ENCODE measurements at places on chromosomes 7 and 10. TPM values are rescaled to one million over a fixed set of nuclear protein-coding genes. Genes with fewer than 3 reads are reported as not detected.

PPP1R17 gene
- 4.4 TPM for total RNA-seq

DNA sequence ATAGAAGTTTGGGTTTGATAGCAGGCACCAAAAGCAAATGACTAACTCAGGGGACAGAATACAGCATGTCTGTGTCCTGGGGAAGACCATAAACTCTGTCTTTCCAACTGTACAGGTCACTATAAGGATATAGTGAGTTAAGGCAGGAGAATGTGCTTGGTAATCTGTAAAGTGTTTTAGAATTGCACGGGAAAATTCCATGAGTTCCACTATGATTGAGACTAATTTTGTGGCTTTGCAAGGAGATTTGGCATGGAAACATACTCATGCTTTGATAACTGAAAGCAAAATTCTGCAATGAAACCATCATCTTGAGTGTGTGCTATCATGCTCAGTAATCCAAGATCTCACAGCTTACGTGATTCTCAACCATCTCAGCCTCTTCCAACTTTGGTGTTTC, 152.6 kb downstream of the PKD1L1 start:
- DNase-seq: no peak

DNA sequence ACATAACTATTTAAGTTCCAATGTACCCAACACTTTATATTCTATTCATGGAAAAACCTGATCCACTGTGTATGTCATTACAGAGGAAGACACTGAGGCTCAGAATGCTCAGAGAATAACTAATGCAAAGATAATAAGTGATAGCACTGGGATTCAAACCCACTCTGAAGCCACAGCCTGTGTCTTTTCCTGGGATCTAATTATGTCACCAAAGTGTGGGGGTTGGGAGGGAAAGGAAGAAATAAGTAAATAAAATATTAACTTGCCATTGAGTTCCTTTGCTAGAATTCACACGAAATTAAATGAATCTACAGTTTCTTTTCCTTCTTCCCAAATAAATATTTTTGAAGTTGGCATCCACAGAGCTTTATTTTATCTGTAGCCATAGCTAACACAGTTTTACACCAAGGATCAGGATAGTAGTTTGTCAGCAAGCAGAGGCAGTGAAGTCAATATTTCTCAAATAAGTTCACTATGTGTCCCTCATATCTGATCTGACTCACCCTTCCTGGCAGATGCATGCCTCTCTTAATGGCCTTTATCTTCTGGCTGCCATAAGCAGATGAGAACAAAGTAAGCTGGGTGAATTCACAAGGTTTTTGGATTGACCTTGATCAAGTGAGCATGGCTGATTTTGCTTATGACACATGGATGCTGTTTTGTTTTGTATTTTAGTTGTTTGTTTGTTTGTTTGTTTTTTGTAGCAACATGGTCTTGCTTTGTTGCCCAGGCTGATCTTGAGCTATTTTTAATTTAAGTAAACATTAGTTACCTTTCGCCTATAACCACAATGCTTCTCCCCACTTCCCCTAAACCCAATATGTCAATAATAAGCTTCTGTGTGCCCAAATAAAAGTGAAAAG, 6.3 kb downstream of the RAPGEF5 start:
- no peak for DNase-seq

TET1 gene
- total RNA-seq: 41.6 TPM

GRCh38 chr7:55439627-55440026, 74.5 kb downstream of the LANCL2 start:
- DNase-seq: no peak

FRA10AC1 gene
- total RNA-seq: 42.2 TPM

DNA sequence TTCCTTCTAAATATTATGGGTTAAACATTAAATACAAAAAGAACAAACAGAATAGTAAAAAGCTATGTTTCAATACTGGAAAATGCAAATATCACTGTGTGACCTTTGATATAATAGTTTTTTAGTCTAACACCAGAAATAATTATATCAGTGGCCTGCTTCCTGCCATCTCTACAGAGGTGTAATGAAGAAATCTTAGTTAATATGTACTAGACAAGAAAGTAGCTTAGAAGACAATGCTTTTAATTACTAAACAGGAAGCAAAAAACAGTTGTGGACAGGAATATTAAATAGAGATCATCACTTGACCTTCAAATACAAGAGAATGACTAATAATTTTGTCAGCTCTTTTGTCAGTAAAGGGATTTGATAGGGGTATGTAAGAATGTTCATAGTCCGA, 47.4 kb upstream of the LRRN3 start:
- DNase-seq: no peak

- DNase-seq: peak; percentile 26
Measured at GRCh38 chr10:13890233-13891127, 303.7 kb downstream of the PRPF18 start.

DNA sequence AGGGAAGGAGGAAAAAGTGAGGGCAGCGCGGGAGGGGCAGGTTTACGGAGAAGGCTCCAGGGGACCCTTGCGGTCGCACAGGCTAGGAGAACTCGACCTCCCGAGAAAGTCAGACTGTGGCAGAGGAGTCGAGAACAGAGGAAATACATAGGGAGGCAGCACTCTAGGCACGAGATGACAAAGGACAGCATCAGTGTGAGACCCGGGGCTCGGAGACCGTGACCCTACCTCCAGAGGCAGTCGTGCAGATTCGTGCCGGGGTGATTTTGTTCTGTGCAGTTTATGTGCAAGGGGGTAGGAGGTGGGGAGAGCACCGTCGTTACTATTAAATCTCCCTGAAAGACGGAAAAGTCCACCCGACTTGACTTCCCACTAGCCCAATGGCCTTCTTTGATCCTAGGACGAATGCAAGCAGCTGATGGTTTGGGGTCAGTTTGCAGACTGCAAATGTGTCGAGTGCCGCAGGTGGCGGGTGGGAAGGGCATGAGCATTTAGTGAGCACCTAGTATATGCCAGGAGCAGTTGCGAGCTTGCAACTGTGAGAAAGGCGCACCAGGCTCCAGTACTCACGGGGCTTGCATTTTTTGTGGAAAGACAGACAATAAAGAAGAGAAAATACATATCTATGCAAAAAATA, 674 bp upstream of the OSBPL3 start:
- no peak for DNase-seq

DNA sequence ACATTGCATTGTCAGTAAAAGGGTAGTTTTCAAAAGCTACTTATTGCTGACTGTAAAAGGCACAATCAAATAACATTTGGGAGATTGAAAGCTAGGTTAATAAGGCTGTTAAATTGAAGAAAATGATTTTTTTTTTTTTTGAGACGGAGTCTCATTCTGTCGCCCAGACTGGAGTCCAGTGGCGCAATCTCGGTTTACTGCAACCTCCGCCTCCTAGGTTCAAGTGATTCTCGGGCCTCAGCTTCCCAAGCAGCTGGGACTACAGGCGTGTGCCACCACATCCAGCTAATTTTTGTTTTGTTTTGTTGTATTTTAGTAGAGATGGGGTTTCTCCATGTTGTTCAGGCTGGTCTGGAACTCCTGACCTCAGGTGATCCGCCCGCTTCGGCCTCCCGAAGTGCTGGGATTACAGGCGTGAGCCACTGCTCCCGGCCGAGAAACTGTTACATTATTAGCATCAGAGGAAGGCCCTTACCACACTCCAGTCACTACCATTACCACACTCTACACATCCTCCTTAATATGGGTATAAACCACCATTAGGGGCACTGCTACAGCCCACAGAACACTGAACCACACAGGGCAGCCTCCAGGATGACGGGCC, 1.0 kb downstream of the CYP51A1 start:
- DNase-seq: no peak

DNA sequence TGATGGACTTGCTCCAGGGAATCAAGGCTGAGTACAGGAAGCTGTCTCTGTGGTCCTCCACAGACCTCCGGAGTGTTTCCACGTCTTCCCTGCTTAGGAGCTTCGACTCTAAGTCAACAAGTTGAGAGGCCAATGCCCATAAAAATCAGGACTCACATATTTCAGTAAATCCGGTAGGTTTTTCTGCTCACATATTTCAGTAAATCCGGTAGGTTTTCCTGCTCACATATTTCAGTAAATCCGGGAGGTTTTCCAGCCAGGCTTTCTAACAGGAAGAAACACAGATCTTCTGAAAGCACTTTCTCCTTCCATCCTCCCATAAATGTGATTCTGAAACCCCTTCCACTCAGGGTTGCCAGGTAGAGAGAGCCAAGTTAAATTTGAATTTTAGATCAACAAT, 340.1 kb upstream of the SHH start:
- no peak for DNase-seq

DNA sequence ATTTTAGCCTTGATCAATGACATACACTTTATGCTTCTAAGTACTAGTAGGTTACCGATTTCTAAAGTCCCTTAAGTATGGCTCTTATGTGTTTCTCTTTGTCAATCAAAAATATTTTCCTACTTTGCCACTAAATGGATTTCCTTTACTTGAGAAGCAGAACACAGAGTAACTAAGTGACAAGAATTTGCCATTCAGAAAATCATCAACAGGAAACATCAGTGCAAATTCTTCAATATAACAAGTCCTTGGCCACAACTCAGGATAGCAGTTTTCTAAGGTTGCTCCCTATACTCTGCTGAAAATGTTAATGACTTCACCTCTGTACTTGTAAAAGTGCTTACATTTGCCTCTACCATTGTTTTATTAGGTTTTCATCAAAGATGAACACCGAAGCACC, 239.6 kb upstream of the SLC26A5 start:
- no peak for DNase-seq

GRCh38 chr10:6583447-6583846, 3.4 kb upstream of the PRKCQ start:
- DNase-seq: no peak

ACSM6 gene
- total RNA-seq: not detected

GRCh38 chr7:5488286-5488878, 64.7 kb upstream of the TNRC18 start:
- DNase-seq: no peak

DNA sequence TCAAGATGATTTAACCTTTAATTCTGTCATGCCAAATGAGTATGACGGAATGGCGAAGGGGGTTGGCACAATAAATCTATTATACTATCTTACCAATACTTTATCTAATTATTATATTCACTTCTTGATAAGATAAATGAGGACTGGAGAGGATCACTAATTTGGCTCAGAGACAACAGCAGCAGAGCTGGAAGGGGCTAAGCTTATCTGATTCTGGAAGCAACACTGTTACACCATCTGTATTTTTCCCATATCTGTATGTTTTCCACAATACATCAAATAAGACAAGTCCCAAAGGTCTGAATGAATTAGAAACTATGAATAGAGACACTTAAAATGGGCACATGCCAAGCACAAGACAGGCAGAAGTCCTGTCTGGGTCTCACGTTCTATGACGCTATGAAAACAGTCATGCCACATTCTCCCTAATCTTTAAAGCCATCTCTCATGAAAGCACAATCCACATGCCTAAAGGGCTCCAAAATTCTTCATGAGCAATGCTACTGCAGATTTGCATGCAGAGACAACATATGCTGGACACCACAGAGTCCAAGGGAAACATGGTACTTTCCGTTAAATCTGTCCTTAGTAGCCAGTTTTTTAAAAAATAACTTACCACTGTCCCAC, 88.3 kb downstream of the SLC25A13 start:
- no peak for DNase-seq

ENTPD1 gene
- total RNA-seq: 12.2 TPM
